ENCODE measurements at places on chromosomes 1 and 21. TPM values are rescaled to one million over a fixed set of nuclear protein-coding genes. Genes with fewer than 3 reads are reported as not detected.
A peak's percentile ranks its signal among the peaks of the same experiment; 100 is the strongest.

DNA sequence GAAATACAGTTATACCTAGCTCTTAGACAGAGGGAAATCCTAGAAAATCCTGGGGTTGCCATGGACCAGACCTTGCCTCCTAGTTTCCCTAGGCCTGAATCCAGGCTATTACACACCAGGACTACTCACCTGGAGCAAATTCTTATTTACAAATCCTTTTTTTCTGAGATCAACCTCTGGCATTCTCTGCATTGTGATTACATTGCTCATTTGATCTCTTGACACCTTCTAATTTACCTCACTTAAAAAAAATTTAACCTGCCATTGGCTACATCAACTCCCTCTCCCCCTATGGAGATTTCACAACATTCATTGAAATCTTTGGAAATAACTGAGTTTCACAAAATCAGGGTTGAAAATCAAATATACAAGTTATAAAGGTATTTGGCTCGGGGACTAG, 2.9 kb upstream of the C1orf105 start:
- no peak for DNase-seq

- DNase-seq, result no peak
These were observed 5.9 kb downstream of the FOXD2 start for GRCh38 chr1:47443530-47444296.

DNA sequence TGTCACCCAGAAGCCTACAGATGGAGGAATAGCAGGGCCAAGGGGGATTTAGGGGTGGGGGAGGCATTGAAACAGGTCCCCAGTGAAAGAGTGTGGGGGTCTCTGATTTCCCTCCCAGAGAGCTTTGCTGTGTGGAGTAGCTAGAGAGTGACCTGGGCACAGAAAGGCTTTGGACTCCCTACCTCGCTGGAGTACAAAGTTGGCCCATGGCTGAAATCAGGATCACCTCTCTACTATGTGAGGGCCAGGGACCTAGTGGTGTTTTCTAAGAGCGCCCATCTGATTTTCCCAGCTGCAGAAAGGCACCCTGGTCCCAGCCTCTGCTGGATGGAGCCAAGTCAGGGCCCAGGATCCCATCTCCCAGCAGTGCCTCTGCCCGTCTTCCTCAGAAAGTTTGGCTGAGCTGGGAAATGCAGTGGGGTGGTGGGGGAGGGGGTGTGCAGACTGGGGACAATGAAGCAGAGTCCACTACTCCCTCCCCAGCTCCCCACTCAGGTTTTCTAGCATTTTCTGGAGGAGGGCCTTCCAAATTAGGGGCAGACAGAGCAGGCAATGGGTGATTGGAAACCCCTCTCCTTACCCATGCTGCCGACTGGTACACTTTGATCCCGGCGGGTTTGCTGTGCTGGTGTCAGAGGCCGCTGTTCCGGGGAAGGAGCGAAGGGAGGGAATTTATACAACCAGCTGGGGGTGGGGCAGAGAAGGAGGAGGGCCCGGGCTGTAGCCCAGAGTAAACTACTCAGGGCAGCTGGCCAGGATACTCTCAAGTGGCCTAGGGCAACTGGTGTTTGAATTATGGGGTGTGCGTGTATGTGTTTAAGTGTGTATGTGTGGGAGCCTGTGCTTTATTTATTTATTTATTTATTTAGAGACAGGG, at the start of gene SELENBP1:
TSS of gene SELENBP1 (minus strand) at position 648 of the 877 bp plus-strand sequence. CDS start at position 584, 64 bp downstream.
- peak; percentile 91 for DNase-seq

OR2G2 gene
- polyA plus RNA-seq, result not detected

DNA sequence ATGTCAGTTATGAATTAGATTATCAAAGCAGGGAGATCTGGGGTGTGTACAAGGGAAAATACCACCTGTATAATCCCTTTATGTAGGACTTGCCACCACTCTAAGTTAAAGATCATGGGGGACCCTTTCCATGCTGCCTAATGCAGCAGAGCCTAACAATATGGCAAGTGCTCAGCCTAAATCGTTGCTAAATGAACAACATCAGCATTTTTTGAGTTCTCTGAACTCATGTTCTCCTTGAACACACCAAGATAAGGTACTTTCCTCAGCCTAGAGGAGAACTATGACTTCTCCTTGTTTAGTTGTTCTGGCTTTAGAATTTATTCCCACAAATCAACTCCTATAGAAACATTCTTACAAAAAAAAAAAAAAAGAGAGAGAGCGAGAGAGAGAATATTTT, 177.0 kb downstream of the DUSP10 start:
- DNase-seq, result no peak
